ENCODE measurements at places on chromosomes 3 and 15.

- no peak for DNase-seq
Measured at GRCh38 chr3:71694358-71694999, 30.7 kb downstream of the EIF4E3 start.

DNA sequence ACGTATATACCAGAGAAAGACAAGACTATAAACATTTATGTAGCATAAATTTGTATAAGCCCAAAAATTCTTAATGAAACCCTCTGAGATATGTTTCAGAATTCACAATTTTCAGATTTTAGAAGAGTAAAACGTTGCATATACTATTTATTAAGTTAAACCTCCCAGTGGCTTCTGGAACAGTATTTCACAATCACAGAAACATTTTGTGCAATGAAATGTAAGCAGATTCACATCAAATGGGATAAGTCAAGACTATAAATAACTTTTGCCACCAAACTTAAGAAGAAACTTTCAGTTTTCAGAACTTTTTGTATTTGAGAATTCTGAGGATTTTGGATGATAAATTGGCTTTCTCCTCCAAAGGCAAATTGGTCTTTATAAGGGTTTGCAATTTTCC is 9.2 kb downstream of the SLTM start:
- no peak for DNase-seq

DNA sequence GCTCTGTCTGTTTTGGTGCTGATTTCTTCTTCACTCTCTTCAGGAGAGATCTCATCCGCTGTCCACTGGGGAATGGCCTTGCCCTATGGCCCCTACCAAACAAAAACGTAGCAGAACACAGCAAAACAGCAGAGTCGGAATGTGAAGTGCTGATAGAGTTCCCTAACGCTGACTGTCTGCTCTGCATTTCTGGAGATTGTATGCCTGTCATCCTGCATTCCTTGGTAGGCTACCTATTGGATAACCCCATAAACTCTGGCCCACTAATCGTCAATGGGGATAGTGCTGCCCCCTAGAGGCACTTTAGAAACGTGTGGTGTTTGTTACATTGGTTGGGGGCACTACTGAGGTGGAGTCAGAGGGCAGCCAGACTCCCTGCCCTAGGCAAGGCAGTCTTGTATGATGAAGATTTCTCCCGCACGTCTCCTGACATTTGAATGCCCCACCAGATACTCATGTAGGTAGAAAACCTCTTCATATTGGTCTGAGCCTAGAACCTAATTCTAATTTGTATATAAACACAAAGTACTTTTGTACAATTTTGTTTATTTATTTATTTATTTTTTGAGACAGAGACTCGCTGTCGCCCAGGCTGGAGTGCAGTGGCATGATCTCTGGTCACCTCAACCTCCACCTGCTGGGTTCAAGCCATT is 15.6 kb upstream of the MAGEF1 start:
- DNase-seq, result no peak

- DNase-seq, result no peak
Measured at GRCh38 chr3:140243575-140243974, 308.6 kb downstream of the CLSTN2 start.

DNA sequence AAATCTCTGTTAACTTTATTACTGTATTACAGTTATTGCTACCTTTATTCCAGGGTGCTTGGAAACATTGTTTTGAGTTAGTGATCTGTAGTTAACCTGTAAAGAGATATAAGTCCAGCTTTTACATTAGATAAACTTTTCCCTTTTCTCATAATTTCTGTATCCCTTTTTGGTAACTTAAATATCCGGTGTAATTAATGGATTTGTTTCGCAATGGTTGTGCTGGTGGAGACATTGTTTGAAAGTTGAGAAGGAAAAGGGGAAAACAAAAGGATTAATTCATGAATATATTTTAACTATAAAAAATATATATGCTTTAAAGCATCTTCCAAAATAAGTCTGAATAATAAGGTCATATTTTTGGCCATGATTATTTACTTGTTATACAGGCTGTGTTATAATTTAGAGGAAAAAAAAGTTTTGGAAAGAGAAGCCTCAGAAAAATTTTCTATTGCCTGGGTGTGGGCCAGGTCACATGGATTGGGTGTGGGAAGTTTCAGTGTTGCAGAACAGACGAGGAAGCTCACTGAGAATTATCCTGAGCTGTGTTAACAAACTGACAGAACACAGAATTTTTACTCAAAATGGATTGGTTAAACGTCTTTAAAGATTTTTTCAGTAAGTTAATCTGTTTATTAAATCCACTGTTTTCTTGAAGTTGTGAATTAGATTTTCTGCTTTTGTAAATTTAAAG is 27.7 kb upstream of the IL20RB start:
- DNase-seq, result no peak

DNA sequence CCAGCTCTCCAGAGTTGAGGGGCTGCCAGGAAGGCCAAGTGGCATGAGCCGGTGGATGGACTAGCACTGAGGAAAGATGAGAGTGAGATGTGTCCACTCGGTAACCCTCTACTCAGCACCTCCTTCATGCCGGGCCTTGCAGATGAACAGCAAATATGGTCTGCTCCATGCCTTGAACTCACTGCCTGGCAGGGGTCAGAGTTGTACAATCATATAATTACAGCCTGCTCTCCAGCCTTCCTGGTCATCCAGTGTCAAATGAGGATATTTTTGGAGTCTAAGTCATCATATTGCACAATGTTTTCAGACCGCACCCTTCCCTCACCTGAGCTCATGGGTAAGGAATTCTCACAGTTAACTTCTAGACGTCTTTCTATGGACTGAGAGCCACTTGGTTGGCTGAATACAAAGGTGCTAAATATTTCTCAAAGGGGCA is 4.9 kb downstream of the MGLL start:
- no peak for DNase-seq

GRCh38 chr3:116947809-116948208 is 238.2 kb downstream of the TUSC7 start:
- DNase-seq, result no peak

- no peak for DNase-seq
Measured at GRCh38 chr3:11532931-11533391, 110.8 kb downstream of the VGLL4 start.

- DNase-seq, result no peak
Measured at GRCh38 chr15:91625506-91625905, 228.0 kb upstream of the SLCO3A1 start.

DNA sequence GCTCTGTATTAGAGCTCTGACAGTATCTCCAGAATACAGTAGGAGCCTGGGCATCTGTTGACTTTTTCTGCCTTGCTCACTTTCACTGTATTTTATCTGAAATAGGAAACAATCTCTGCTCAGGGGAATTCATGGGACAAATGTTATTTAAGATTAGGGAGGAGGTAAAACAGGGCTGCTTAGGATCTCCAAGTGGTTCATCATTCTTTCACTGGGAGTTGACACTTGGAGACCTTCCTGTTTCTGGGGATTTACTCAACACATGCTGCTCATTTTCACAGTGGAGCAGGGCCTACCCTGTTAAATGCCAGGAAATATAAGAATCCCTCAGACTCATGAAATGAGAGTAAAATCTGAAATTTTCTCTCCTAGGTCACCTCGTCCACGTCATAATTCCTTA is 185.5 kb downstream of the GAP43 start:
- DNase-seq, result no peak

- DNase-seq, result no peak
Measured at GRCh38 chr15:69881302-69881670, 216.4 kb downstream of the TLE3 start.

DNA sequence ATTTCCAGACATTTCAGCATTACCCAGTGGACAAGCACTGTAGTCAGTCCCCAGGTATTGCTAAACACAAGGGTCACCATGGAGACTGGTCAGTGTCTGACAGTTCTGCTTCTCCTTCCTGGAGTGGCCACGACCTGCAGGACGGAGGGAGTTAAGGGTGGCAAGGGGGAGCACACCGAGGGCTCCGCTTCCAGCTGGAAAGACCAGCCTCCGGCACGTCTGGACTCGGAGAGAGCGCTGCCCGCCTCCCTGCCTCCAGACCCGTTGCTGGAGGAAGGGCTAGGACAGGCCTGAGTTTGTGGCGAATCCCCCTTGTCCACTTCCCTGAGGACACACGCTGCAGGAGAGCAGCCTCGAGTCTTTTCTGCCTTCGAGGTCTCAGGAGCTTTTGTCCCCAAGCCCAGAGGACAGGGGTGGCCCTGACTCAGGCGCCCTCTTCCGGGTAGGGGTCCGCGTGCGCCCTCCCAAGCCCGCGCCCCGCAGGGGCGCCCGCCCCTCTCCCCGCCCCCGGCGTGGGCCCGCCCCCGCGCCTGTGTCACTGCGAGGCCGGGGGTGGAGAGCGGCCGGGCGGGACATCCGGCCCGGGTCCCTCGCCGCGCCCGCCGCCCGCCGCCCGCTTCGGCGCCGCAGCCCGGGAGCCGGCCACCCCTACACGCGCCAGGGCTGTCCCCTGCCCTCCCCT is at the start of gene CHST14:
CHST14 (plus strand) TSS at position 562 of the 682 bp plus-strand sequence. CDS start 230 bp downstream, outside the sequence.
- DNase-seq, result peak; percentile 85

DNA sequence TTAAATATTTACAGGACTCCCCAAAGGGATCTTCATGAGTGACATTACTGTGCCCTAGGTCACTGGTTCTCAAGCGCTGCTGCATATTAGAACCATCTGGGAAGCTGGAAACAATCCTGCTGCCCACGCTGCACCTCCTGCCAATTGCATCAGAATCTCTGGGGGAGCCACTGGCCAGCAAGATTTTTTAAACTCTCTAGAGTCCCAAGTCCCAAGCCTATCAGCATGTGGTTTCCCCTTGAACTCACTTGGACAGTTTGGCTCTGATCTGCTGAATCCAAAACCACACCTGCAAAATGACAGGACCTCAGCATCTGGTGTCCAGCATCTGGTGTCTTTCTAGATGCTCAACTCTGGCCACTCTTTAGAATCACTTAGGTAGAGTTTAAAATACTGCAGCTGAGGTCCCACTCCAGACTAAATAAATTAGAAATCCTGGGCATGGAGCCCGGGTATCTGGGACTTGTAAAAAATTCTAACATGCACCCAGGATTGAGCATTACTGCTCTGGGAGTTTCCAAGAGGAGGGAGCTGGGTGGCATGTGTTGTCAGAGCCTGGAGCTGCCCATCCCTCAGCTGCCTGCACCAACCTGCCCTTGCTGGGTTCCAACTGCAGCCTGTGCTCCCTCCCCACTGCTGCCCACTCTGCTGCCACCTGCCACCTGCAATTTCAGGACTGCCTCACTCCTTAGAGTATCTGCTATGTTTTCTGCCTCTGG is 311.3 kb downstream of the SLC9A9 start:
- no peak for DNase-seq

- no peak for DNase-seq
Measured at GRCh38 chr15:35757765-35758164, 211.8 kb upstream of the DPH6 start.

GRCh38 chr3:72058493-72059081 is 273.6 kb upstream of the PROK2 start:
- DNase-seq, result peak; percentile 72

DNA sequence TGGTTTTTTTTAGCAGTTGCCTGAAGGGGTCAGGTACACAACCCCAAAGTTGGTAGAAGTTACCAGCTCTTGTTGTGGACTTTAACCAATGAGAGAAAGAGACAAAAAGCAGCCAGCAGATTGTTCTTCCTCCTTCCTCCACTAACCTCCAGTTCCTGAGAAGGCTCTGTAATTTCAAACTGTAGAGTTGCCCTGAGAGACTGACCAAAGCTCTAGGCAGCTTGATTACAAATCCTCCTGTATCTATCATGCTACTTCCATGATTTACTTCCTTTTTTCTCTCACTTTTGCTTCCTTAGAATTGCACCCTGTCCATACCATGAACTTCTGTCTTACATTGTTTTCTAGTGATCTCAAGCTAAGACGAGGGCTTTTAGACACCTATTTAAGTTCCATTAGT is 29.2 kb downstream of the NSUN3 start:
- no peak for DNase-seq

- peak; percentile 84 for DNase-seq
Measured at GRCh38 chr15:71440489-71441110, 325.3 kb downstream of the THSD4 start.

DNA sequence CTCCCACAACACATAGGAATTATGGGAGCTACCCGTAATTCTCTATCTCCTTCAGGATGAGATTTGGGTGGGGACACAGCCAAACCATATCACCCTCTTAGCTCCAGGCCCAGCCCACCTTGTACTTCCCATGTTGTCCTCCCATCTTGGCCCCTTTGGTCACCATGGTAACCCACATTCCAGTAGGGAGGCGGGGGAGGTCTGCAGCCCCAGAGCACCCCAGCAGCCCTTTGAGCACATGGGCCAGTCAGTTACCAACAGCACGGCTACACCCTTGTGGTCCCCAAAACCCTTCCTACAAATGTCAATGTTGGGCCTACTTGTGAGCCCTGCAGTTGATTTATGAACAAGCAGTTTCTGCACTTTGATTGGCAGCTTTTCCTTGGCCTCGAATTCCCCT is 84.5 kb downstream of the LRRK1 start:
- no peak for DNase-seq

DNA sequence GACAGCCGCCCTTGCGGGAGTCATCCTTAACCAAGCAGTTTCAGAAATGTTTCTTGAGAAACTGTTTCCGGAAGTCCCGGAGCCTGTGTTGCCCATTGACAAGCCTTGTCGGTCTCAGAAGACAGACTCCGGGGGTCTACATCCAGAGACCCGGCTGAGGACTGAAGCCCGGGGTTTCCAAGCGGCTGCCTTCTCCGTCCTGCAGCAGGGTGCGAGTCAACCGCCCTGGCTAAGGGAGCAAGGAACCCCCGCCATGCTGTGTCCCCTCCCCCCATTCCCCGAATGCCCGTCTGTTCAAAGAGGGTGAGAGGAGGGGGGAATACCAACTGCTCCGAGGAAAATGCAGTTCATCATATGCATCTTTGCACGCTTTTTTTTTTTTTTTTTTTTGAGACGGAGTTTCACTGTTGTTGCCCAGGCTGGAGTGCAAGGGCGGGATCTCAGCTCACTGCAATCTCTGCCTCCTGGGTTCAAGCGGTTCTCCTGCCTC is 61.6 kb downstream of the ATP1B3 start:
- no peak for DNase-seq

DNA sequence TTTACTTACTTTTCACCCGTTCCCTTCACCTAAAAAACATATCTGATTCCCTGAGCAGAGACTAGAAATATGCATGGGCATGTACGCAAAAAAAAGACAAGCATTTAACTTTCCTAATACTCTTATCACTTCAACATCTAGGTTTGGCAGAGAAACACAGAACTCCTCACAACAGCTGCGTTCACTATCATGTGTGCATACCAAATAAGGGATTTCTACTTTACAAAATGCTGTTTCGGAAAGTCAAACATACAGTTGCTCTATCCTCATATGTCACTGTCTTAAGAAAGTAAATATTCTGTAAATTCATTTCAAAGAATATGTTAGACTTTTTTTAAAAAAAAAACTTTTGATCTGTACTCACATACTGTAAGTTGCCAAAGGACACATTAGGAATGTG is 65.1 kb upstream of the CBLB start:
- DNase-seq, result no peak

DNA sequence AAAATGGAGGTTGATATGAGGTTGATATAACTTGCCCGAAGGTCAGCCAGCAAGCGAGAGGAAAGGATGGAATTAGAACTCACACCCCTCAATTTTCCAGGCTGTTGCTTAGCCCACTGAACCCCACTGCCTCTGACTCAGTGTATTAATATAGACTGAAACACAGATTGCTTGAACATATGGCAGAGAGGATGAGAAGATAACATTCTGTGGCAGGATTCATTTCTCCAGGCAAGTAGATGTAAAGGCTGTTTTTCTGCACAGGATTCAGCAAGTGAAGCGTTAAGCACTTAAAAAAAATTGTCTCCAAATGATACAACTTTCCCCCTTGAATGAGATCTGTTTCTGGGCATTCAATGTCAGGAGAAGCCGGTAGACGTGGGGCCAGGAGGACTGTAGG is 335.2 kb downstream of the GAP43 start:
- no peak for DNase-seq

GRCh38 chr3:167228135-167228534 is 152.0 kb downstream of the ZBBX start:
- DNase-seq, result no peak

Measured in kidney (tissue), 22 donors.